ENCODE measurements at places on chromosomes 1 and 21.

DNA sequence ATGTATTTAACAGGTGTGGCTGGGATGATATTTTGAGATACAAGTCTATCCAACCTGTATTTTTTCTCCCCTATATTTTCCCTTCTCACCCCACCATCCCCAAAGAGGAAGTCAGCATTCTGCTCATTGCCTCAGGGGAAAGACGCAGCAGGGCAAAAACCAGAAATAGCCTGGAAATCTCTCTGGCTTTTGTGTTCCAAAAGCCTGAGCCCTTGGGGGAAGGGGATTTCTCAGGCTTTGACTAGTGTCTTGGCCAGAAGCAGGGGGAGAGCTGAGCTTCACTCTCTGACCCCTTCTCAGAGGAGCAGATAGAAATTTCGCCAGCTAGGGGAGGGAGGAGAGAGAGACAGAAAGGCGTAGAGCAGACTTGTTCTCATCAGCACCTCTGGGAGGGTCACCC is 244.7 kb downstream of the RRAGC start:
- no peak for DNase-seq

- DNase-seq, result no peak
Measured at GRCh38 chr21:32611471-32611997, 643 bp downstream of the CFAP298 start.

DNA sequence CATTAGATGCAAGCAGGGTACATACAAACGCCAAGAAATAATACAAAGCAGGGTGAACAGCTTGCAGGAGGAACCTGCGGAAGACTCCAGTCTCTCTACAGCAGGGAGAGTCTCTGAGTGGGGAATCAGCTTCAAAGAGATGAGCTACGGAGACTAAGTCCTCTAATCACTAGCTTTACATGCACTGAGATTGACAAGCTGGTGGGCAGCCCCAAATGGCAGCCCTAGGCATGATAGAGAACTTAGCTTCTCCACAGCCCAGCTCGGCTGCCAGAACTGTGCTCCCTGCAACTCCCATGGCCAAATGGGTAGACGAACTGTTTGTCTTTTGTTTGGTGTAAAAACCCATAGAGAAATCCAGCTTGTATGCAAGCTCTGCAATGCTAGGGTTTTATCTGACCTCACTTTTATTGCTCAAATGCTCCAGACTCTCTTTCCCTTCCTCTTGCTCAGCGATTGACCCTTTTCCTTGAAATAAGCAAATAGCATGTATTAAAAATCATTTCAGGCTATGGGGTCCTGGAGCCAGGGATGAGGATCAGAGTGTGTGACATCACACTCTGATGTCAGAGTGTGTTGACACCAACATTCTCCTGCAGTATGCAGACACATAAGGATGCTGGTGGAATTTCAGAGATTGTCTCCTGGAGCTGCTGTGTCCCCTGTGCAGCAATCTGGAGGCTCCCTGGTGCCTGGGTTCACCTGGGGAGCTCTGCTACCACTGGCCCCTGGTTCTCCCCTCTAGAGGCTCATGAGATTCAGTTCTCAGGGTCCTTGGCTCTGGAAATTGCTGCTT is 238.5 kb downstream of the TTLL7 start:
- no peak for DNase-seq

DNA sequence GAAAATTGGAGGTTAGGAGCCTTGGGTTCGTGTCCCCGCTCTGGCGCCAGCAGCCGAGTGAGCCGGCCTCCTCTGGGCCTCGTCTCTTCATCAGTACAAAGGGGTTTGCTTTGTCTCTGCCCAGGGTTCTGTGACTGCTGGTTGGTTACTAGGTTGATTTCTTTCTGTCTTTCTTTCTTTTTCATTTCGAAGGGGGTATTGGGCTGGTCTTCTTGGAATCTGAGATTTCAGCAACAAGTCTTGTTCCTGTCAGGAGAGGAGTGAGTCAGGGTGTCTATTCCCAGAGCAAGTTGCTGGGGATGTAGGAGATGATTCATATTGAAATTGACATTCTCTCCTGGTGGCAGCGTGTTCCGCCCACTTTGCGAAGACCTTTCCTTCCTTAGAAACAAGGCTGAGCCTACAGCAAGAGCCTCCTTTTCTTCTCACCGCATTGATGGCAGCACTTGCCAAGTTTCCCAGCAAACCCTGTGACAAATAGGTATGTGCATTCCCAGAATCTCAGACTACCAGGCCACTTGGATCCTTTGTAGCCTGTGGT is 79.2 kb downstream of the MAN1C1 start:
- DNase-seq, result no peak

GRCh38 chr1:82346141-82346540 is 545.4 kb downstream of the ADGRL2 start:
- DNase-seq, result no peak

DNA sequence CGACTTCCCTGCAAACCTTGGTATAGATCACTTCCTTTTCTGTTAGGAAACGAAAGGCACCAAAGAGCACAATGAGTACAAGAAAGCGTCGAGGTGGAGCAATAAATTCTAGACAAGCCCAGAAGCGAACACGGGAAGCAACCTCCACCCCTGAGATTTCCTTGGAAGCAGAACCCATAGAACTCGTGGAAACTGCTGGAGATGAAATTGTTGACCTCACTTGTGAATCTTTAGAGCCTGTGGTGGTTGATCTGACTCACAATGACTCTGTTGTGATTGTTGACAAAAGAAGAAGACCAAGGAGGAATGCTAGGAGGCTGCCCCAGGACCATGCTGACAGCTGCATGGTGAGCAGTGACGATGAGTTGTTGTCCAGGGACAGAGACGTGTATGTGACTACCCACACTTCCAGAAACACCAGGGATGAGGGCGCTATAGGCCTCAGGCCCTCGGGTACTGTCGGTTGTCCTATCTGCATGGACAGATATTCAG is 18.5 kb downstream of the FAM89A start:
- no peak for DNase-seq

DNA sequence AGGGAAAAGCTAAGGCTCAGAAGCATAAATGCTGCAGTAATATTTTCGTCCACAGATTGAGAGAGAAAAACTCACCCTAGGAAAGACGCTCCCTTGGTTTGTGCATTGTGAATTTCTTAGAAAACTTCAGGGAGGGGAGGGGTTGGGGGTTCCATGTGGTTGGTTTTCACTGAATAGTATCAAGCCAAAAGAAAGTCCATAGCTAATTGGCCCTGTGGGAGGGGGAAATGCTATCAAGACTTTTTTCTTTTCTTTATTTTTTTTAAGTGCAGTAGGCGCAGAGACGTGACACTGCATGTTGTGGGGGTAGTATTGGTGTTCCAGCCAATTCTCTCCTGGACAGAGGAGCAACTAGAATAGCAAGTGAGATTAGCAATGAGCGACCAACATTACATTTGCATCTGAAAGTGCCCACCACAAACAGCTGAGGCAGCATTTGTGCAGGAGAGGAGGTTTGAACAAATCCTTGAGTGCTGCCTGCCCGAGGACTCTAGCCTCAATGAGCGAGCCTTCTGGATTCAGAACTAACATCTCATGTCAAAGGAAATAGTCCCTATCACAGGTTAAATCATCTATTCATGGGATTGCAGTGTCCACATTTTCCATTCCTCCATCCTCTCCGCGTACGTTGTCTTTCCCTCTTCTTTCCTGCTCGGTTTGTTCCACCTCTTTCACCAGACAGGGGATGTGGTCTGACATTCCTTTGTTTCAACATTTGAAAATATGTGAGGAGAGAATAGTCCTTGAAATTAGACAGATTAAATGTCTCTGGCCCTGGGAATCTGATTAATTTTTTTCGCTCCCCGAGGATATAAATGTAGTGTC is 118.0 kb upstream of the MARK1 start:
- DNase-seq, result no peak

GRCh38 chr1:59499943-59500569 is 203.2 kb downstream of the FGGY start:
- no peak for DNase-seq

DNA sequence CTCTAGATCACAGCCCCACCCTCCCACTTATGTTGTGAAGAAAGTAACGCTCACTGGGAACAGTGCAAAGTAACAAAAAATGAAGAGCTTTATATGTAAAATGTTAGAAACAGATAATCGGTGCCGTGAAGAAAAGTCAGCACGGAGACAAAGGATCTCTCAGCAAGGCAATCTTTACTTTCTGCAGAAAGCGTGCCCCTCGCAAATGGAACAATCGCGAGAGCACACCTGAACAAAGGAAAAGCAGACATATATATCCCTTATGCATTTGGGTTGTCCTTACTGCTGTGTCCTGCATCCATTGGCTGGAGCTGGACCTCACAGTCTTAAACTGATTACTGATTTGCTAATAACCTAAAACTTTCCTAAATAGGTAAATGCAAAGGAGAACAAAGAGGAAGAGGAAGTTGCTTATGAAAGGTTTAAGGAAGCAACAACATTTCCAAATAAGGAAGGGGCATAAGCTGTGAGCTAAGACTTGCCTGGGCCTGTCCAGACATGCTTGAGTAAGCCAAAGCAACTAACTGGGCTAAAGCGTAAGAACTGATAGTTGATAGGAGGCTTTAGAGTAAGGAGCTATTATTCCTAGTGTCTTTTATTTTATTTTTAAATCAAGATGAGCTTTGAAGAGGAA is 89.7 kb downstream of the GTF2B start:
- no peak for DNase-seq

GRCh38 chr1:30847358-30847972 is 61.1 kb downstream of the SDC3 start:
- DNase-seq, result no peak

DNA sequence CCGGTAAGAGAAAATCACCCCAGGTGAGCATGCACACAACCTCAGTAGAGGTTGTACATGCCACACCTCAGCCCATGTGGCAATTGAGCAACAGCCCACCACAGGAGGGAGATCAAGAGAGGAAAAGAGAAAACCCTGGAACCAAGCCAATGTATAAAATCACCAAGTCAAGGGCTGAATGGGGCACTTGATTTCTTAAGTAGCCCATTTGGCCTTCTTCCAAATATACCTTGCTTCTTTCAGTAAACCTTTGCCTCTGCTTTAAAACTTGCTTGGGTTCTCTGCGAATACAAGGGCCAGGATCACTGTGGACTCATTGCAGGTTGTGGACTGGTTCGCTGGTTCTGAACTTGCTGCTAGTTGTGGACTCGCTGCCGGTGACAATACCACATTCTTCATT is 1814.0 kb downstream of the PLA2G4A start:
- peak; percentile 2 for DNase-seq

GRCh38 chr1:165162671-165163241 is 193.8 kb downstream of the LMX1A start:
- peak; percentile 66 for DNase-seq

GRCh38 chr1:224435318-224435763 is 744 bp upstream of the WDR26 start:
- no peak for DNase-seq

GRCh38 chr1:44390277-44390676 is 14.8 kb upstream of the RNF220 start:
- DNase-seq, result no peak

DNA sequence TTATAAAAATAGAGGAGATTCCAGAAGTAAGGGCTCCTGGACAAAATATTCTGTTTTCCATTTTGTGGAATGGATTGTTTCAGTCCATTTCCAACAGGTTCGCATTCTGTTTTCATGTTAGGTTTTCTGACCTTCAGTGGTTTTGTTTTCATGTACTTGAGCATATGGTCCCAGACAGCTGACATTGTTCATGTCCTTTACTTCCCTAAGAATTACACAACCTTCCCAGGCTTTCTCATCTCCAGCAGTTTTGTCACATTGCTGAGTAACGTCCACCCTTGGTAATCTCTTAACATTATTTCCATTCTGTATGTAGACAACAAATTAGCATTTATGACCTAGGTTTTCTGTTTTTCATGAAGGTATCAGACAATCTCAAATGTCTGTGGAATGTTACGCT is 21.0 kb upstream of the ERRFI1 start:
- no peak for DNase-seq

DNA sequence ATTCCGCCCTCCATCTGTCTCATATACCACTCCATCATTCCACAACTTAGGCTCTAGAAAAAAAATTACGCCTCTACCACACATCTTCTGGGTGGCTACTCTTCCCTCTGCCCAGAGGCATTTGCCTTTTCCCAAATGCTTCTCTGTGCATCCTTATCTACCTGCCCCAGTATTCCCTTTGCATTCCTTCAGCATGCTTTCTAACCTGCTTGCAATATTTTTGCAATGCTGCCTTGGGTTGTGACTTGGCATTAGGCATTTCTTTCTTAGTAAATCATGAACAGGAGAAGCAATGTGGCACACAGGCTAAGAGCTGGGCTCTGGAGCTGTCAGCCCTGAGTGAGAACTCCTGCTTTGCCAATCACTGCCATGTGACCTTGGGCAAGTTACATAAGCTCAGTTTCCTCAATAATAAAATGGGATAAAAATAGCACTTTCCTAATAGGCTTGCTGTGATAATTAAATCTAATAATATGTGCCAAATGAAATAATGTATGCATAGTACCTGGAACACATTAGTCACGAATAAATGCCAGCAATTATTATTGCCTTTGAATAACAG is 276.0 kb downstream of the ASTN1 start:
- no peak for DNase-seq

DNA sequence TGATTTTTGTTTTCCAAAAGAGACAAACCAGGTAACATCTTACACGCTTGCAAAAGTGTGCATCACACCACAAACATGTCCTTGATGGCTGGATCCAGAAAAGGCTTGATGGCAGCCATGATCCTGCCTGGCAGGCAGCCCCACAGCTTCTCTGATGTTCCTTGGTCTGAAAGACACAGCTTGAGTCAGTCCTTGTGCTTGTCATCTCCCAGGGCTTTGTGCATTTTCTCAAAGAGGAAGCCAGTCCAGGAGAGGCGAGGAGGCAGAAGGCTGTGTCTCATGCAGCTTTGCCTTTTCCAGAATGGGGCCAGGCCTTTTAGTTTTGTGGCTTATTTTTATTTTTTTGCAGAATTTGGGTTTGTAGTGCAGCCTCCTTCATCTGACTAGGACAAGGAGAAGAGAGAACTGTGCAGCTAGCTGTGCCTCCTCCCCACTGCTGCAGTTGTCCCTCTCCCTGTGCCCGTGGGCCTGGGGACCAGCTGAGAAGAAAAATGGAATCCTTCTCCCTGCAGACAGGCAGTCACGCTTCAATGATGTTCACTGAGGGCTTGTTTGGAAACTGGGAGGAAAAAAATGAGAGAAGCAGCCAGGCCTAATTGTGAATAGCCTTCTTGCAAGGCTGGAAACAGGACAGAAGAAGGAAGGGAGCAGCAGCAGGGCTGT is 7.4 kb downstream of the FNDC5 start:
- DNase-seq, result no peak

GRCh38 chr1:219276049-219276738 is 102.5 kb downstream of the LYPLAL1 start:
- no peak for DNase-seq

- no peak for DNase-seq
Measured at GRCh38 chr1:211610779-211611556, 32.0 kb upstream of the SLC30A1 start.

DNA sequence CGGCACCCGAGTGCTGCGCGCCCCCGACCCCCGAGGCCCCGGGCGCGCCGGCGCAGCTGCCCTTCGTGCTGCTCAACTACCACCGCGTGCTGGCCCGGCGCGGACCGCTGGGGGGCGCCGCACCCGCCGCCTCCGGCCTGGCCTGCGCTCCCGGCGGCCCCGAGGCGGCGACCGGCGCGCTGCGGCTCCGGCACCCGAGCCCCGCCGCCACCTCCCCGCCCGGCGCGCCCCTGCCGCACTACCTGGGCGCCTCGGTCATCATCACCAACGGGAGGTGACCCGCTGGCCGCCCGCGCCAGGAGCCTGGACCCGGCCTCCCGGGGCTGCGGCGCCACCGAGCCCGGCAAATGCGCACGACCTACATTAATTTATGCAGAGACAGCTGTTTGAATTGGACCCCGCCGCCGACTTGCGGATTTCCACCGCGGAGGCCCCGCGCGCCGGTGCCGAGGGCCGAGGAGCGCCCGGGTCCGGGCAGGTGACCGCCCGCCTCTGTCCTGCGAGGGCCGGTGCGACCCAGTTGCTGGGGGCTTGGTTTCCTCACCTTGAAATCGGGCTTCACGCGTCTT is 49.0 kb downstream of the SIM2 start:
- peak; percentile 76 for DNase-seq
